ENCODE measurements at places on chromosomes 1 and 21. TPM values are rescaled to one million over a fixed set of nuclear protein-coding genes. Genes with fewer than 3 reads are reported as not detected.

GRCh38 chr1:234866007-234866866, 256.3 kb upstream of the IRF2BP2 start:
- H3K27me3 ChIP-seq, result no peaks in the 10 kb centered on the region
- peaks cover 50% of the 10 kb centered on the region for H3K4me1 ChIP-seq
- peaks cover 15% of the 10 kb centered on the region for H3K36me3 ChIP-seq
- H3K27ac ChIP-seq, result peak overlapping the region; percentile 83

- no peak for DNase-seq
- H3K36me3 ChIP-seq, result peaks cover 17% of the 10 kb centered on the region
- H3K27me3 ChIP-seq, result no peaks in the 10 kb centered on the region
These were observed 14.5 kb upstream of the TNFRSF1B start for GRCh38 chr1:12152113-12152891.

DNA sequence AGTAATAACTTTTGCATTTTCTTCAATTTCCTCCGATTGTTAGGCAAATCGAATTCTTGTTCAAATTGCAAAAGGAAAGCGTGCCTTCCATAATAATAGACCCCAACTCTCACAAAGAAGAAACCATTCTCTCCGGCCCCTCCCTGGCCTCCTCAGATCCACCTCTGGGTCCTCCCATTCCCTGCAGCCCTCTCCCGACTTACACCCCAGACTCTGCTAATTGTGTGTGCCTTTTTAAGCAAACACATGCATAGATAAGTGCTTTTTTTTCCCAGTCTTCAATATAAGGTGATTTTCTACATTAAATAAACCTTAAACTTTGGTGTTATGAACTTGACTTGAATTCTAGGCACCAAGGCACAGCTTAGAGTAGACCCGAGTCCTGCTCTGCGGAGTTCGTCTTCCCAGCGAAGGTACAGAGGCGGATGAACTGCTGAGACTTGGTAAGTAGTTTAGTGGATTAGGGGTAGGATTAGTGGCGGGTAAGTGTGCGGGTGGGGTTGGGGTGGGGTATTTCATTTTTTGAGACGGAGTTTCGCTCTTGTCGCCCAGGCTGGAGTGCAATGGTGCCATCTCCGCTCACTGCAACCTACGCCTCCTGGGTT, 1.5 kb downstream of the L1TD1 start:
- no peak overlapping the region for H3K4me3 ChIP-seq
- no peak overlapping the region for H3K27ac ChIP-seq
- H3K36me3 ChIP-seq, result no peaks in the 10 kb centered on the region
- peaks cover 20% of the 10 kb centered on the region for H3K27me3 ChIP-seq

DNA sequence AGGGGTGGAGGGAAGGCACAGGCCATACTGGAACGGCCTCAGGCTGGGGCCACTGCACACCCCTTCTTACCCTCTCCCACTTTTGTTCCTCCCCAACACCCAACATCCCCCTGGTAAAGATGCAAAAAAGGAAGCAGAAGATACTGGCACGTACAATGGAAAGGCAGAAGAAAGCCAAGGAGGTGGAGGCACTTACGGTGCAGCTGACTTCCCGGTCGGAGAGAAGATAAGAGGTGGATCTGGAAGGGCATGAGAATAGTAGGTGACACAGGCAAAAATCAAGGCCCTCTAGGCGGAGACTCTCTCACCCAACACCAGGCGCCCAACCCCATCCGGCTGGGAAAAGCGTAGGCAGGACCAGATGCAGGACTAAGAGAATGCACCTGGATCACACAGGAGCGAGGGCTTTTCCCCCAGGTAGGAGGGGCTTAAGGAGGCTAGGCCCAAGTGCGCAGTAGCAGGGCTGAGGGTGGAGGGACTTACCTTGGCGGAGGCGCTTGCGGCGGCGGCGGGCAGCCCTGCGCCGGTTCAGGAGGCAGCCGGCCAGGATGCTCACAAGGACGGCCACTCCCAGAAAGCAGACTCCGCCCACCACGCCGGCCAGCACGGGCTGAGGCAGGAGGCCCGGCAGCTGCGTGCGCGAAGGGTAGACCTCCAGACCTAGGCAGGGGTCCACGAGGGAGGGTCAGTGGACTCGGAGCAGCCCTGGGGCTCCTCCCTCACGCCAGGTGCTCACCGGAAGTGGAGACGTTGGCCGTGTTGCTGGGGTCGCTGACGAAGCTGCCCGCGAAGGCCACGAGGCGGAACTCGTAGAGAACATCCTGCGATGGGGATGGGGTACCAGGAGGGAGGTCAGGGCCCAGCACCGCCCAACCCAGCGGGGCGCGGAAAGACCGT, 4.1 kb upstream of the TAGLN2 start:
- peaks cover 5% of the 10 kb centered on the region for H3K27me3 ChIP-seq
- H3K4me1 ChIP-seq, result peaks cover 7% of the 10 kb centered on the region
- no peak overlapping the region for H3K27ac ChIP-seq
- no peak for DNase-seq
- H3K36me3 ChIP-seq, result peaks cover 5% of the 10 kb centered on the region

GRCh38 chr1:111366256-111366655, 61.3 kb downstream of the OVGP1 start:
- no peaks in the 10 kb centered on the region for H3K4me1 ChIP-seq
- peaks cover 24% of the 10 kb centered on the region for H3K27me3 ChIP-seq
- H3K27ac ChIP-seq, result no peak overlapping the region
- no peak for DNase-seq

GRCh38 chr21:43574741-43575472, 84.4 kb downstream of the HSF2BP start:
- DNase-seq, result no peak
- H3K4me1 ChIP-seq, result no peaks in the 10 kb centered on the region
- no peak overlapping the region for H3K4me3 ChIP-seq
- H3K27ac ChIP-seq, result no peak overlapping the region
- no peaks in the 10 kb centered on the region for H3K36me3 ChIP-seq

- H3K4me1 ChIP-seq, result peaks cover 26% of the 10 kb centered on the region
- H3K4me3 ChIP-seq, result no peak overlapping the region
- no peak overlapping the region for H3K27ac ChIP-seq
- no peaks in the 10 kb centered on the region for H3K27me3 ChIP-seq
- peaks cover 42% of the 10 kb centered on the region for H3K36me3 ChIP-seq
- no peak for DNase-seq
These were observed 22.2 kb downstream of the SLC25A33 start for GRCh38 chr1:9561429-9561828.

- no peak for DNase-seq
- peak overlapping the region; percentile 79 for H3K27ac ChIP-seq
- peaks cover 66% of the 10 kb centered on the region for H3K4me1 ChIP-seq
- no peaks in the 10 kb centered on the region for H3K27me3 ChIP-seq
- peak overlapping the region; percentile 85 for H3K4me3 ChIP-seq
These were observed 491 bp upstream of the RAP1A start for GRCh38 chr1:111618961-111619634.

DNA sequence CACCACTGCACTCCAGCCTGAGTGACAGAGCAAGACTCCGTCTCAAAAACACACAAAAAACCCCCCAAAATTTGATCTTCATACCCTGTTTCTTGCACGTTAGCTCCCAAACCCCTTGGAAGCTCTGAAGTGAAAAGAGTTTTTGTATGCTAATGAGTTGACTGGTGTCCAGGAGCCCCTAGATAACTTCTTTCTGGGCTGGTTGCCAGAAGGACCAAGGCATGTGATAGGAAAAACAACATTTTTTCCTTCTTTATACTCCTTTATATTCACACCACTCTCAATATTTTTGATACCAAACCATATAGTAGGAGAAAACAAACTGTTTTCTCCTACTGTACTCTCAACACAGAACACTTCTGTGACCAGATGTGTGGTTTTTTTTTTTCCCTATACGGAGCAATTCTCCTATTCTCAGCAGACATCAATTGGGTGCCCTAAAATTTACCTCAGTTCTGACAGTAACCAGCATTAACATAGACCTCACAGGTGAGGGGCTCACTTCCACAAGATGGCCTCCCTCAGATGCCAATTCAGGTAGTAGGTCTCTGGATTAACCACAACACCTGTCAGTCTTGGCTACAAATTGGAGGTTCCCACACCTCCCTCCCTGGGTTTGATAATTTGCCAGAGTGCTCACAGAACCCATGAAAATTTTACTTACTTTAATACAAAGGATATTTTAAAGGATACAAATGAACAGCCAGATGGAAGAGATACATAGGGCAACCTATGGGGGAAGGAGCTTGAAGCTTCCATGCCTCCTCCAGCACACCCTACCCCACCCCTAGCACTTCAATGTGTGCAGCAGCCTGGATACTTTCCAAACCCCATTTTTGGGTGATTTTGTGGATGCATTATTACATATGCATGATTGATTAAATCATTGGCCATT, 25.6 kb downstream of the ZYG11B start:
- no peak for DNase-seq
- no peaks in the 10 kb centered on the region for H3K27me3 ChIP-seq
- H3K36me3 ChIP-seq, result peaks cover 4% of the 10 kb centered on the region
- peaks cover 2% of the 10 kb centered on the region for H3K4me1 ChIP-seq

DNA sequence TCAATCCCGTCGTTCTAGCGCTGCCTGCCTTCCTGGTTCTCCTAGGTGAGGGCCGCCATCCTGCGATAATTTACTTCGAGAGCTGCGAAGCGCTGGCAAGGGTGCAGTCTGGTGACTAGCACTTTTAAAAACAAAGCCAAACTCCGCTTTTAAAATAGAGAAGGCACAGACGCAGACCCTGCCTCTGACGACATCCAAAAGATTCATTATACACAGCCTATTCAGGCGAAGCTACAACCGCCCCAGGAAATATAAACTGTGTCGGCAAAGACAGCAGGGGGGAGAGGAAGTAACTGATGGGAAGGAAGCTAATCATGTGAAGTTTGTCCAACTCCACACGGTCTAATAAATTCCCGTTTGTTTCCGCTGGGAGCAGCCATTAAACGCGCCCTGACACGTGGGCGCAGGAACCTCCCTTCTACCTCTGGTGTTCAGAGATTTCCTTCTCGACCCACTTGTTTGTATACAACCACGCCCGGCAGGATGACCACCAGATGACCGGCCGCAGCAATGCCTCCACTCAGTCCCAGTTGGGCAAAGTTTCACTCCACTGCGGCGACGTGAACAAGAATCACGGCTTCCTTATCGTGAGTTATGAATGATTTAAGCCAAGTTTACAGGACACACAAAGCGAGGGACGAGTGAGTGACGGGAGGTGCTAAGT, 1.3 kb downstream of the GNG12 start:
- H3K27ac ChIP-seq, result no peak overlapping the region
- peak overlapping the region; percentile 72 for H3K4me3 ChIP-seq
- peaks cover 53% of the 10 kb centered on the region for H3K27me3 ChIP-seq
- no peak for DNase-seq

DNA sequence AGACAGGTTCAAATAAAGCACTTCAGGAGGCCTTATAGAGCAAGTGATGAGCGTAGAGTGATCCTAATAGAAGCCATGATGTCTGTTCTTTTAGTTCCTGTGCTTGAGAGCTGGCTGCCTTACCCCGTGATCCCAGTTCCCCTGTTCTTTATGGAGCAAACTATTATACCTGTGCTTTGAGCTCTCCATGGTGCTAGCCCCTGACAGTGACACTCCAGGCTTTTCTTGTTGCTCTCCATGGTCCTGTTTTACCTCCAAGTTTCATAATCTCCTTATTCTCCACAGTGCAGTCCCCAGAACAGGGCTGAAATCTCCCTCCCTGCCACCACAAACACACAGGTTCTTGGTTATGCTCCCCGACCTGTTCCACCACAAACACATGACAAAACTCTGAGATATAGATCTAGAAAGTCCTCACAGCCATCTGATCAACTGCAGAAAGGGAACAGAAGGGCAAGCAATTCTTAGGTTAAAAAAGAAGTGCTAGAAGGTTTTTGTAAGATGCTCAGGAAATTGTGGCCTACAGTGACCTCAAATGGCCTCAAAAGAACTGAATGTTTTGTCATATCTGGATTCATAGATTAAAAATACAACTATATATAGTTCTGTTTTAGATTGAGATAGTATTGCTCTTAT, 6.0 kb downstream of the CADM3 start:
- H3K27me3 ChIP-seq, result peaks cover 46% of the 10 kb centered on the region
- no peaks in the 10 kb centered on the region for H3K36me3 ChIP-seq
- no peak overlapping the region for H3K4me3 ChIP-seq
- no peak overlapping the region for H3K27ac ChIP-seq
- H3K4me1 ChIP-seq, result peaks cover 3% of the 10 kb centered on the region
- peak; percentile 18 for DNase-seq

DNA sequence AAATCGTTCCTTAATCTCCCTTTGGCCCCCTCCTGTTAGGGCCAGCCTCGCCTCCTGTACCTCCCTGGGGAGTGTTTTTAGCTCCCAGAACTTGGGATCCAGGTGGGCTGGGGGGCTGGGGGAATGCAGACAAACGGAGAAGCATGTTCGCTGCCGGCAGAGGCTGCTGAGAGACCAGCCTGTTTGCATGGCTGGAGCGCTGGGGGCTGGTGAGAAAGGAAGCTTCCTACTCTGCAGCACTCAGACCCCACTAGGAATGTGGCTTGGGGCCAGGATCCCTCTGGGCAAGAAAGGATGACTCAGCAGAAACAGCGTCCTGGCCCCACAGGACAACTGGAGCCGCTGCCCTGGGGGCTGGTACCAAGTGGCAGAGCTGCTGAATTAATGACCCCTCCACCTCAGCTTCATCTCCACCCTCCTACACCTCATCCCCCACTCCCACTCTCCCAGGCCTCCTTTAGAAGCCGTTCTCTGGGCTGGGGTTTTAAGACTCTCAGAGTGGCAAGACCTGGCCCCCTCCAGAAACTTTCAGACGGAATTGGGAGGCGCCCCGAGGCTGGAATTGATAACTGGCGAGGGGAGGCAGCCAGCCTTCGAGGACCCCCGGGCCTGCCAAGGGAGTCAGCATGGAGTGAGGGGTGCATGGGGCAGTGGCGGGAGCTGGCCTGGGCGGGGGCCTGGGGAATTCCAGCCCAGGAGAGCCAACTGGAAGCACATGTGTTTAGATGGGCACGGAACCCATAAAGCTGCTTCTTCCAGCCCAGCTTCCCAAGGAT, 28.5 kb upstream of the EPS8L3 start:
- peaks cover 73% of the 10 kb centered on the region for H3K4me1 ChIP-seq
- peak overlapping the region; percentile 68 for H3K27ac ChIP-seq
- H3K27me3 ChIP-seq, result no peaks in the 10 kb centered on the region
- H3K36me3 ChIP-seq, result peaks cover 4% of the 10 kb centered on the region

- no peak for DNase-seq
- H3K27ac ChIP-seq, result no peak overlapping the region
- H3K4me1 ChIP-seq, result no peaks in the 10 kb centered on the region
- H3K27me3 ChIP-seq, result no peaks in the 10 kb centered on the region
These were observed 11.0 kb downstream of the DMRTB1 start for GRCh38 chr1:53470155-53470554.

GRCh38 chr1:151435174-151435573, 24.1 kb downstream of the POGZ start:
- H3K36me3 ChIP-seq, result peaks cover 14% of the 10 kb centered on the region
- DNase-seq, result no peak
- H3K27ac ChIP-seq, result no peak overlapping the region

GRCh38 chr1:57492586-57493226, 68.8 kb upstream of the DAB1 start:
- no peak for DNase-seq
- H3K4me3 ChIP-seq, result no peak overlapping the region
- no peaks in the 10 kb centered on the region for H3K4me1 ChIP-seq
- no peak overlapping the region for H3K27ac ChIP-seq
- H3K27me3 ChIP-seq, result no peaks in the 10 kb centered on the region

ITLN2 gene
- total RNA-seq, result not detected

CD53 gene
- 161 TPM for total RNA-seq

C1orf105 gene
- total RNA-seq, result not detected

LDLRAD1 gene
- total RNA-seq, result not detected

Measured in activated T-helper 2 cell treated with anti-CD3 and anti-CD28 coated beads, Interferon-gamma antibody, Interleukin-2, Interleukin-4, amounts not matched to agents 10 μg/mL and 5 μg/mL and 100 μg/mL, durations not matched to agents 14 hours and 24 hours and 36 hours (primary cell).